Fibroblast of mammary gland (primary cell): ENCODE measurements at places on chromosomes 1 and 21.

DNA sequence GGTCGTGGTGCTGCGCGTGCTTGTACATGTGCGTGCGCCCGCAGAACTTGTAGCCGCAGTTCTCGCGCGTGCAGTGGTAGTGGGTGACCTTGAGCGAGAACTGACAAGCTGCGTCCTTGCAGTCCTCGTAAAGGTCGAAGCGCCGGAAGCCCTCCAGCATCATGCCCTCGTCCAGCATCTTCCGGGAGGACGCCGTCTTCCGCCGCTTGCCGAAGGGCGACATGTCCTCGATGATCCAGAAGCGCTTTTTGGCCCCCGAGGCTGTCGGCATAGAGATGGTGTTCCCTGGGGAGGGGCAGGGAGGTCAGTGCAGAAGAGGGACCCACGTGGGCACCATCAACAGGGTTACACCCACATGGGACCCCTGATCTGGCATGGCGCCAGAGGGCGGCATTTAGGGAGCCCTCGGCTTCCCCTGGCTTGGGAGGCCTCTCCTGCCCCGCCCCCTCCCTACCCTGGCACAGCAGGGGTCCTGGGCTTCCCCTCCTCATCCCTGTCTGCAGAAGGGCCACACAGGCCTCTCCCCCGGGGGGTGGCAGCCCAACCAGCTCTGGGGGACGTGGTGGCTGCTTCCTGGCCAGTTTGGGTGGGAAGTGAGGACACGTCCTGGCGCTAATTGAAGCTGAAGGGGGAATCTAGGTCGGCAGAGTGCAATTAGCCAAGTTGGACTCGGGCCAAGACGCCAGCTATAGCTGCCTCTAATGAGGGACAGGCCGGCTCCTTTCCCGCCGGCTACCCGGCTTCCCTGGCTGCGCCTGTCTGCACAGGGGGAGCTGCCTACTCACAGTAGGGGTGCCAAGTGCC is 156.5 kb downstream of the CASZ1 start:
- no peak for DNase-seq

DNA sequence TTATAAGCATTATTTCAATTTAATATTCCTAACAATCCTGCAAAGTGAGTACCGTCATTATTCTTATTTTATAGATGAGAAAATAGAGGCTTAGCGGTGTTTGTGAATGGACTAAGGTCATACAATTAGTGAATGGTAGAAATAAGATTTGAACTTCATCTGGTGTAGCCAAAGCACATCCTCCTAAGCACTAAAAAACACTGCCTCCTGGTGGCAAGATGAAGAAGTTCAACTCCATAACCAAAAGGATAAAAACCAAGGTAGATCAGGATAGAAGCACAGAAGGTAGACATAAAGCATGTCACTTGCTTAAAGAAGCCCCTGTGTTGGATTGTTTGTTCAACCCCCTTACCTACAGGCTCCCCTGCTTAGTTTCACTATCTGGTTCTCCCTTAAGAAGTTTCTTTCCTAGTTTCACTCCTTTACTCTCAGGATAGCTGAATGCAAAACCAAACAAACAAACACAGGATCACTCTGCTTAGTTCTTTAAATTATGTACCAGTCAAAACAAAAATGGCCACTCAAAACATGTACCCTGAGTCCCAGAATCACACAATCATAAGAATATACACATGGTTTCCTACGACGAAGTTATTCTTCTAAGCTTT is 12.7 kb upstream of the AIM2 start:
- no peak for DNase-seq

- no peak for DNase-seq
Observed at GRCh38 chr1:111857194-111857651, 101.5 kb downstream of the DDX20 start.

DNA sequence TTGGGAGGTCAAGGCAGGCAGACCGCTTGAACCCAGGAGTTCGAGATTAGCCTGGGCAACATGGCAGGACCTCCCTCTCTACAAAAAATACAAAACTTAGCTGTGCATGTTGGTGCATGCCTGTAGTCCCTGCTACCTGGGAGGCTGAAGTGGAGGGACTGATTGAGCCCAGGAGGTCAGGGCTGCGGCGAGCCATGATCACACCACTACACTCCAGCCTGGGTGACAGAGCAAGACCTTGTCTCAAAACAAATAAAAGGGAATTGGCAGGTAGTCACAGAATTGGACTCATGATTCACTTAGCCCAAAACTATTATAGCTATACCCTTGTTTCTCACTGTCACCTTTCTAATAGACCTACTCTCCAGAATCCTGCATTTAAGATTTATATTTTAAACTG is 5.5 kb downstream of the TADA1 start:
- no peak for DNase-seq

GRCh38 chr1:219277304-219278105 is 103.8 kb downstream of the LYPLAL1 start:
- DNase-seq, result no peak

DNA sequence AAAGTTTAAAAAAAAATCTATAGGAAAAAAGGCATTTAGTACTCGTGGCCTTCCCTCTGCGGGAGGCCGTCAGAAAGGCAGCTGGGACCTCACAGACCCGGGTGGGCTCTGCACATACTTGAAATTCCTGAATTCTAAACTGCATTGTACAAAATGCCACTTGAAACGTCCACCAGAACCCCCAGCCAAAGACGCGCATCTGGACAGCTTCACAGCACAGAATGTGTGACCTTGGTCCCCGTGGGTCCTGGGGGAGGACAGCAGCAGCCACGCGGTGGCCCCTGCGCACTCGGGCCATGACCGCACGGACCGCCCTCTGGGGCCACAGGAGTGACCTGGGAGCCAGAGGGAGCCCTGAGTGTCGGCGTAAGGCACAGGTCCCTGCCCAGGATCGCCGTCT is 20.6 kb upstream of the MRPS14 start:
- no peak for DNase-seq

DNA sequence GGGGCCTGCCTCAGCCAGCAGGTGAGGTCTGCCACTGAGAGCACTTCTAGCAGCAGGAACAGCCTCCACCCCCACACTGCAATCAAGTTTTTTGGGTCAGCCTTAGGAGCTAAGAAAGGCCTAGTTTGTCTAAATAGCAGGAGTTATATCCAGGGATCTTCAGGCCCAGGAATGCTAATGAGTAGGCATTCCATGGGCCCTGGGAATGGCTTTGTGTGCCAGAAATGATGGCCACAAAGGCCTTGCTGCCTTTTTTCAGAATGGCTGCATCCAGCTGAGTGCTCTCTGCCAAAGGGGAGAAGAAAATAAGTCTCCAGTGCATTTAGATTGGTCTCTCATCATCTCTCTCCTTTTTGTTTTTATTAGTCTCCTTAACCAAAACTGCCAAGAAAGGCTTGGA is 2.8 kb downstream of the MRTO4 start:
- no peak for DNase-seq
